ENCODE measurements at places on chromosomes 3 and 15.

DNA sequence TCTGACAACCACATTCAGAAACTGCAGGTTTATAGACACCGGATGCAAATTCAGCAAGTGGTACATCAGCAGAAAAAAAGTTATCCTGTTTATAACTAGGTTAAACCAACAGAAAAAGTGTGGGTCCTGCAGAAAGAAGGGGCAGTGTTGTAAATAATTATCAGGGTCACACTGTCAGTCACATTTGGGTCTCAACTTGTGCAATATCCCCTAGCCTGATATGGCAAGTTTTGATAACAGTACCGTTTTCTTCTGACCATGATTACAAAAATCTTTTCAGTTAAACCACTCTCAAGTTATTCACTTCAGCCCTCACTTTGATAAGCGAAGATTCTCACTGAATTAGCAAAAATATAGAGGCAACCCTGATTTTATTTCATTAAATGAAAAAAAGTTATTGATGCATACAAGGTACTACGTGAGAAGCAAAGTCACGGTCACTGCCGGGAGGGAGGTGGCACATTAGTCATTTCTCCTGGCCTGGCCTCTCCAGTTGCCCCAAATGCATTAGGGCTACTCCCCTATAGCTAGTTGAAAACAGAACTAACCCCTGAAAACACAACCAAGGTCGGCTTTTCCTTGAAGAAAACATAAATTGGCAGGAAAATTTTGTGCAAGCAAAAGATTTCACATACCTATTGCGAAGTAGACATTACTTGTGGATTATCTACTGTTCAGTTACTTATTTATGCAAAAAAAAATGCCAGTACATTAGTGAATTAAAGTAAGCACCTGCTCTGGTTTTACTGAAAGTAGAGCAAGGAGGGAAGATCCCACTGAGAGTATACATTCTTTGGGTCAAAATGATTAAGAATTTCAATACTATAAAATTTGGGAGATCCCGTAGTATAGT, 28.6 kb downstream of the IL5RA start:
- DNase-seq, result no peak

DNA sequence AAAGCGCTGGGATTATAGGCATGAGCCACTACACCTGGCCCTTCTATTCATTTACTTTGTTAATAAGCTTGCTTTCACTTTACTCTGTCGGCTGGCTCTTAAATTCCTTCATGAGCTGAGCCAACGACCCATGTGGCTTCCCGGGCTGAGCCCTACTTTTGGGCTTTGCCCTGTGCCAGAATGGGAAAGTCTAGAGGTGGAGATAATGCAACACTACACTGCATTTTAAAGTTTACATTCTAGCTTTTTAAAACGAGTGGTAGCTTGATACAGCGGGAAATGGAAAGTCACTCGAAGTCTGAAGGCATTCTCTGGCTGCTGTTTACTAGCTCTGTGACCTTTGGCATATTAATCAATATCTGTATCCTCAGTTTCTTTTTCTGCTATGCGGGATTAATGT, 49.0 kb upstream of the ZNF280D start:
- DNase-seq, result no peak

- no peak for DNase-seq
Measured at GRCh38 chr15:58201516-58201915, 63.3 kb downstream of the AQP9 start.

GRCh38 chr3:45817831-45818522, 21.6 kb upstream of the SLC6A20 start:
- no peak for DNase-seq

- DNase-seq, result no peak
Measured at GRCh38 chr15:47721676-47722075, 4.4 kb downstream of the SEMA6D start.

DNA sequence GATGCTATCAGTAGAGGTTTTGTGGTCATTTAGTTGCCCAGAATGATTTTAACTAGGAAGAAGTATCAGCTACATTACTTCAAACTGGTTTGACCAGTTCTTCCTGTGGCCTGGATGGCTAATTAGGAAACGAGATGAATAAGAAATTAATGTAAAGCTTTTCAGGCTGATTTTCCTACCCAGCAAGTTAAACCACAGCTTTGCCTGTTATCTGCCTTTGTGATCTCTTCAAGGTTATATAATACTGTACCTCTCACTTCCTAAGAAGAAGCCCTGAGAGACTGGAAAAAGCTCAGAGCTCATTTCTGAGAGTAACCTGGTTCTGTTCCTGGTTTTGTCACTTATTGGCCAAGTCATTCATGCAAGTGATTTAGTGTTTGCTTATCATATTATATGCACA, 782.2 kb upstream of the GOLIM4 start:
- DNase-seq, result no peak

- no peak for DNase-seq
Measured at GRCh38 chr3:149266736-149267135, 45.1 kb upstream of the CP start.

DNA sequence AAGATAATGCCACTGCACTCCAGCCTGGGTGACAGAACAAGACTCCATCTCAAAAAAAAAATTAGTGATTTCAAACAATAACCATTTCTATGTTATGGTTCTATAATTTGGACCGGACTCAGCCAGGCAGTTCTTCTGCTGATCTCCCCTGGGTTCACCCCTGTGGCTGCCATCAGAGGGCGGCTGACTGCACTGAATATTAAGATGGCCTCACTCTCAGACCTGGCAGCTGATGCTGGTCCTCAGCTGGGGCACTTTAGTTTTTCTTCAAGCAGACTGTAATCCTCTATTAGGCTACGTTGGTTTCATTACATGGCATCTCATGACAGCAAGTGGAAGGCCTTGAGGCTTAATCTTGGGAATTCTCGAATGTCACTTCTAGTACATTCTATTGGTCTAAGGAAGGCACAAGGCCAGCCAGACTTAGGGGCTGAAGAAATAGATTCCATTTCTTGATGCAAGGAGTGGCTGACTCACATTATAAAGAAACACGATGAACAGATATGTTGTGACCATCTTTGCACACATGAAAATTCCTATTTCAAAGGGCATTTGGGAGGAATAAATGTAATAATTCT, 12.8 kb downstream of the GALNT15 start:
- no peak for DNase-seq

DNA sequence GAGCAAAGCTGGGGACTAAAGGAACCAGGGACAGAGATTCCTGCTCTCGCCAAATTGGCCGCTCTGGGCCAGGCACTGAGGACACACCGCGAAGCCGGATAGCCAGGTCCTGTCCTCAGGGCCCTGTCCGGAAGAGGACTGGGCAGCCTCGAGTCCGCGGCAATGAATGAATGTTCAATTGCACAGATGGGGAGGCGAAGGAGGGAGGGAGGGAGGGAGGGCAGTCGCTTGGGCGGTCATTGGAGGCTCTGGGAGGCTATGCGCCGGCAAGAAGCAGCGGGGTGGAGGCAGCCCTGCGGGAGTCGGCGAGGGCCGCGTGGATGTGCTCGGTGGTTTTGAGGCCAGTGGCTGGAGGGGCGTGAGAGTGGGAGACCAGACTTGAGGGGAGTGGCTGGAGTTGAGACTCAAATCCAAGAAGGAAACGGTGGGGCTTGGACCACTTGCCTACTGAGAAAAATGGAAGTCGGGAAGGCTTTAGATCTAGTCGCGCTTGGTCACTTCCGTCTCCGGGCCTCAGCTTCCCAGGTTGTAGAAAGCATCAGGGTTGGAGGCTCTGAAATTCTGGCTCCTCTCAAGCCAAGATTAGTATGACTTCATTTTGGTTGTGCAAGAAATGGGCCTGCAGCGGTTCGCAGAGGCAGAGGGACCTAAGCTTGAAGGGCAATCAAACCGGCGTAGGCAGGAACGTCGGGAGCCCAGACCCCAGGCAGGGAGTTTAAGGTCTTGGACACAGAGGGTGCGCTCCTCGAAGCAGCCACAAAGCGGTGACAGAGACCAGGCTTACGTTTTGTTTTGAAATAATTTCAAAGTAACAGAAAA, 21.1 kb upstream of the PLXND1 start:
- DNase-seq, result no peak

DNA sequence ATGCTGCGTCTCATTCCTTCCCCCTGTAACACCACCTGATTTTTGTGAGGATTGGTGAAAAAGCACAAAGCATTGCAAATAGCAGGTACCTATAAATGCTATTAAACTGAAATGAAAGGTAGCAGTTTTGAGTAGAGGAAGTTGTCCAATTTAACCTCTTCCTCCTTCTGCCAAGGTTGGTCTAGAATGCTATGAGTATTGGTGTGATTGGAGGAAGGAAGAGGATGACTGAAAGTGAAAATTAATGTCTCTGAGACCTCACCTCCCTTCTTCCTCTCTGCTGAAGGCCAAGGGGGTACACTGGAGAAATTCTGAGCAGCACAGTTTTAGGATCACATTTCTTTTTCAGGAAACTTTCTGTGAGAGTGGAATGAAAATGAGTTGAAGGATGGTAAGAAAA, 94.4 kb downstream of the DTWD1 start:
- DNase-seq, result no peak

DNA sequence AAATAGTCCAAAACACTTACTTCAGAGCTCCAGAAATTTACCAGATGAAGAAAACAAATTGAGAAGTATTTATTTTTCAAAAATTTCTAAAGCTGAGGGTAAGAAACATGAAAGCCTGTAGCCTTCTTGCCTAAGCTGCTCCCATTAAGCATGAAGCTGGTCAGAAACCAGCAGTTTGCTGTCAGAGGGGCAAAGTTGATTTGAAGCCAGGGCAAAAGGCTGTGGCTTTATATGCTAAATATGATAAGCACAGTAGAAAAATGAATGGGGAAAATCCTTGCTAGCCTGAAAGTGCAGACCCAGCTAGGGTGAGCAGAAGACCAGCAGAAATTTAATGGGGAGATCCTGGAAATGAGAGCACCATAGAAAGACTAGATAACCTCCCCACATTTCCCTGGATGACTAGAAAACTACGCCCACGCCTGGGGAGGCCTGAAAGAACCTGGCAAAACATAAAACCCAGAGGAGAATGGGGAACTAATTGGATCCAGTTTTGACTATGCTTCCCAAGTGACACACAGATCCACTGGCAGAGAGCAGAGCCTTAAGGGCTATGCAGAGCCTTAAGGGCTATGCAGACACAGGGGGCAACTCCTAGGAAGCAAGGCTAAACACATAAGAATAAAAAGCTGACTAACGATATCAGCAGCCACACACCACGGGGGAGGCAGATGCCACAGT, 43.0 kb upstream of the HEG1 start:
- no peak for DNase-seq

- DNase-seq, result no peak
Measured at GRCh38 chr3:45113625-45114050, 32.5 kb downstream of the CDCP1 start.

DNA sequence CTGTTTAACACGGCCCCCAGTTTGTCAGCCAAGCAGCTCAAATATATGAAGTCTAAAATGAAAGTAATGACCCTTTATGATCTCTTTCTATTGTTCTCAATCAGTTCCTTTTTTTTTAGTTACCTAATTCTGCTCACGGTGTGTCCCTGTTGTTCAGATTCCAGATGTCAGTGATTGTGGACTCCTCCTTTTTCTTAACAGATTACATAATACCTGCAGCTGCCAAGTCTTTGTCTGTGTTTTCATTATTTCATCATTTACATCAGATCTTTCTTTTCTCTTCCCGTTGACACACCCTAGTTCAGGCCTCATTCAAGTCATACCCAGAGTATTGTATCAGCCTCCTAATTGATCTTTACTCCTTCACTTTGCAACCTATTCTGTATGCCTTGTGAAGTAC, 56.1 kb upstream of the SKIL start:
- no peak for DNase-seq

- no peak for DNase-seq
Measured at GRCh38 chr3:113300596-113300995, 89.2 kb downstream of the BOC start.

DNA sequence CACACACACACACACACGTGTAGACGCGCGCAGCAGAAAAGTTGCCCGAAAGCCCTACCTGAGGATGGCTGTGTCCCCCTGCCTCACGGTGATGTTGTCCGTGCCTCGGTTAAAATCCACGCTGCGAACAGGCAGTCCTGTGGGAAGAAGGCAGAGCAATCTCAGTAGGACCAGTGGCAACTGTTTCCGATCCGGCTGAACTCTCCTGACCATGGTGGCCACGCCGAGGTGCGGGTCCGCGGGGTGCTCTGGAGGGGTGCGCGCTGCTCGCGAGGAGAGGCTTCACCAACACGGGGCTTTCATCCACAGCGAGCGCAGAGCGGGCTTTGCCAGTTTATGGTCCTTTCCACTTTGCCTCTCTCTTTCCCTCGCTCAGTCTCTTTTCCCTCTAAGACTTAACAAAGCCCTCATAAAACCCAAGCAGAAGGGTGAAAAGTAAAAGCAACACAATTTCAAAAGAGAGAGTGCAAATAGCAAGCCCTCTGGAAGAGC, 422 bp downstream of the LSAMP start:
- DNase-seq, result no peak

- no peak for DNase-seq
Measured at GRCh38 chr3:112425858-112426750, 73.2 kb downstream of the BTLA start.

DNA sequence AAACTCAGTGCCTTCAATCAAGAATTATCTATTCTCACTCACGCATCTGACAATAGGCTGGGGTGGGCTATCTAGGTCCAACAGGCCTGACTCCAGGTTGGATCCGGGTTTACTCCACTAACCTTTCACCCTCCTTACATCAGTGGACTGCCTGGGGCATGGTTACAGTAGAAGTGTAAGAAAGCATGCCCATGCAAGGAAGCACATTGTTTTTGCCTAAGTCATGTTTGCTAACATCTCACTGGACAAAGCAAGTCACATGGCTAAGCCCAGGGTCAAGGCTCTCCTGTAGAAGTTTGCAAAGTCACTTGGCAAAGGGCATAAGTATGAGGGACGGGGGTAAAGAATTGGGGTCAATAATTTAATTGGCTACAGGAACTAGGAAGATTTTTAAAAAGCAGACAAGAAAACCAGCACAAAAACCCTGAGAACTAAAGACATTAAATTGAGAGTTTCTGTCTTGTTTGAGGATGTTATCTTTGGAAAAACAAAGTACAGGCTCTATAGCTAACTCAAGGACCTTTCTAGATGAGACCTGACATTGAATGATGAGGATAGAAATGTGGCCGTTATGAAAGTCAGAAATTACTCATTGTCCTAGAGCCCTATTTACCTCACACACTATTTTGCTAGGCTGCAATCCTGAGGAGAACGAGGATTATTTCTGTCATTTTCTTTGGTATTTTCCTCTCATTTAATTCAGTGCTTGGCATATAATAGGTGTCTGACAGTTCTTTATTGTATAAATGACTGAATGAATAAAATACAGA, 214.2 kb downstream of the IL20RB start:
- no peak for DNase-seq

GRCh38 chr3:119579366-119580066, at the start of gene ADPRH:
TSS of gene ADPRH (plus strand) at chr3:119579492. CDS start at chr3:119582170, 2,678 bp downstream.
- DNase-seq, result peak; percentile 71

DNA sequence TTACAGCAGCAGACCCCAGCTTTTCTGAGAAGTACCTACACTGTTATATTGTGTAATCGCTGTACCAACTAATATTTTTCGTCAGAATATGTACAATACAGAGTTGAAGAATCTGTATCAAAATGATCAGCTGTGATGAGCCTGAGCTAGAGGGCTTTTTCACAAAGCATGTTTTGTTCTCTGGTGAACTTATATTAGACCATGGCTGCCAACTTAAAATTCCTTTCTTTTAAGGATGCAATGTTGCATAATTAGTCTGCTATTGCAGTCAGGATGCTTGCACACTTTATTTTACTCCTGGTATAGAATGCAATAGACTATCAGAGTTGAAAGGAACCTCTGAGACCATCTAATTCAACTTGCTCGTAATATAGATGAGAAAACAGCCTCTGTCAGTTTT, 127.8 kb downstream of the RBMS3 start:
- DNase-seq, result no peak

Data from right renal cortex interstitium (tissue), 3 donors.